Stimulated activated CD8-positive, alpha-beta memory T cell treated with anti-CD3 and anti-CD28 coated beads, Interleukin-15, amount 100 ng/mL, for 24 hours (primary cell): ENCODE measurements at places on chromosomes 5 and 9.

- DNase-seq = no peak
Observed at GRCh38 chr9:133035669-133036068, 4.9 kb downstream of the GTF3C5 start.

DNA sequence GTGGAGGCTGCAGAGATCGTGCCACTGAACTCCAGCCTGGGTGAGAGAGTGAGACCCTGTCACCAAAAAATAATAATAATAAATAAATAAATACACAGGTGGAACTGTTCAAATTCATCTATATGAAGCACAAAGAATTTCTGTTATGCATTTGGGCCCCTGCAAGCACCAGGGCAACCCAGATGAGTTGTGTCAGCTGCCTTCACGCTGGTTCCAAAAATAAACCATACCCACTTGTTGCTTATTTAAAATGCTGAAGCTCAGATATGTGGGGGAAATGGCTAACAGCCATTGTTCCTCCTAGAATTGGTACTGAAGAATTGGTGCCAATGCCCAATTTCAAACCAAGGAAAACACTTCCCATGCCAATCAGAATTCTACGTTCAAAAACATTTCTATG is 10.5 kb upstream of the C5orf15 start:
- no peak for DNase-seq

DNA sequence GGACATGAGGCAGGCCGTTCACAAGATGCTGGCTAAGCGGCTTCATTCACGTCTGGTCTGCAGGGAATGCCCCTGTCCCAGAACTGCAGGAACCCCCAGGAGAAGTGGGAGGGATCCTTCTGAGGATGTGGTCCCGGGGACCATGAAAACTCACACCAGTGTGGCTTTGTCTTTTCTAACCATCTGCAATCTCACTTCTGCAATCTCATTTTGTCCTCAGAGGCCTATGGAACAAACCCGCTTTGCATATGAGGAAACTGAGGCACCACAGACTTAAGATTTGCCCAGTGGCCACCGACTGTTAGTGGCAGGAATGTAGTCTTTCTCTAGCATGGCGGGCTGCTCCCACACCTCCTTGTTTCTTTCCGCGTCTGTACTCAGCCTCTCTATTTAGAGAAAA is 6.9 kb downstream of the CXCL14 start:
- DNase-seq = no peak

GRCh38 chr5:122421374-122422079 is 109.5 kb downstream of the SNCAIP start:
- no peak for DNase-seq

- no peak for DNase-seq
Observed at GRCh38 chr9:123157221-123157620, 111.2 kb downstream of the STRBP start.

DNA sequence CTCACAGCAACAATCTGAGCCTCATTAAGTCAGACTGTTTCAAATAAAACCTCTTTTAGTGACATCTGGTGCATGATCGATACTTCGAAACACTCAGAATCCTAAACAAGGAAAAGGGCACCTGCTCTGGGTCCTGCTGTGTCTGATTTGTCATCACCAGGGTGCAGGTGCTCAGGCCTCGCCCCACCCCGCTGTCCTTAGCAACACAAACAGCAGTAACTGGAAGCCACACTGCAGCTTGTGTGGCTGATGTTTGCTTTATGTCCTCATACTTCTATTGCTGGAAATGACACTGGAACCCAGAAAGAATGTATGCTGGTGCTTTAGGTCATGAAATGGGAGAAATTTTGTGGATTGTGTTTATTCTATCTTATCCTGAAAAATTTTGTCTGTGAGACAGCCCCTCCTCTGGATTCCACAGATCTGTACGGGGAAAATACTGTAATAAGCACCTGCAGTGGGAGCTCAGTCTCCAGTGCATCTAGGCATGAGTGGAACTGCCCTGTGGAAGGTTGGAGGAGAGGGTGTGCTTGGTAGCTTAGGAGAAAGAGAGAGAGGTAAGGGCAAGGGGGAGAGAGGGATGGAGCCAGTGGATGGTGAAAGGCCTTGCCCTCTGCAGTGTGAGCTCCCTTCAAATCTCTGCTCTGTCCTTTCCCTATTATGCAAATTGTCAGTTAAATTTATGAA is 284.2 kb downstream of the SMARCA2 start:
- no peak for DNase-seq

DNA sequence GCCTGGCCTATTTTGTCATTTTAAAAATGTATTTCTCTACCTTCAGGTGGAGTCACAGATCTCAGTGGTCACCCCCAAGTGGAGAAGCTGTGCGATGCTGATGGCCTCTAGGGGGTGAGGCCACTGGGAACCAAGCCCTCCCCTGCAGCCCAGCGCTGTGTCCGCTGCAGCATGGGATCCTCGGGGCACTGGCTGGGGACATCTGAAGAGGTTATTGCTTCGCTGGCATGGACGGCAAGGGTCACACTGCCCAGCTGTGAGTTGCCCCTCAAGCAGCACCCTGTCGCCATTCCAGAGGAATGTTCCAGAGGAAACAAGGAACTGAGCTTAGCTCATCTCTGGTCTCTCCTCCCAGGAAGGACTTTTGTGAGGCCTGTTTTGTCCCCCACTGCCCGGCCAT is 119.6 kb upstream of the S1PR3 start:
- no peak for DNase-seq

DNA sequence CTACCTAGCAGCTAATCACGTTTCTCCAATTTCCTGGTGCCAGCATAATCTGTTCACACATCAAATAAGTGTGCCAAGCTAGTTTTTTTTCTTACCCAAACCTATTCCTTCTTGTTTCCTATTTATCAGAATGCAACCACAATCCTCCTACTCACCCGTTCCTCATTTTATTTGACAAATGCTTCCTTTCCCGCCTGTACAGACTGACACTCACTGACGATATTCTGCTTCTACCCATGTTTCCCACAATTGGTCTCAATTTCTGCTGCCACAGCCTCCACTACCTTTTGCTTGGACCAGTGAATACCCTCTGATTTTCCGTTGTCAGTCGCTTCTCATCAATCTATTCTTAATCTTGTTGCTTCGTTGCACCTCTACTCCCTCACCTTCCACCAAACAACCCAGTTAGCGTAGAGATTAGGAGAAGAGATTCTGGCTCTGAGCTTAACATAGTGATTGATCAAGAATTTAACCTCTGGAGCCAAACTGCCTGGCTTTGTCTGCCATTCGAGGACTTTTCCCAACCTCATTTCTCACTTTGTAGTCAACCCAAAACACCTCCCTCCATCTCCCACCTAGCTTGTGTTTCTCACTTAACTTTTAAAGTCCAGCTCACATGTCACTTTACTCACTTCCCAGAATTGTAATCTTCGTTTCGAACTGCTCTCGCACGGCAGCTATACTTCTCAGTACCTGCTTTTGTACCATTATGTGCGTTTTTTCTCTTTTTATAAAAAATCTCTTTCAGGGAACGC is 729 bp upstream of the TMEM38B start:
- DNase-seq = no peak

DNA sequence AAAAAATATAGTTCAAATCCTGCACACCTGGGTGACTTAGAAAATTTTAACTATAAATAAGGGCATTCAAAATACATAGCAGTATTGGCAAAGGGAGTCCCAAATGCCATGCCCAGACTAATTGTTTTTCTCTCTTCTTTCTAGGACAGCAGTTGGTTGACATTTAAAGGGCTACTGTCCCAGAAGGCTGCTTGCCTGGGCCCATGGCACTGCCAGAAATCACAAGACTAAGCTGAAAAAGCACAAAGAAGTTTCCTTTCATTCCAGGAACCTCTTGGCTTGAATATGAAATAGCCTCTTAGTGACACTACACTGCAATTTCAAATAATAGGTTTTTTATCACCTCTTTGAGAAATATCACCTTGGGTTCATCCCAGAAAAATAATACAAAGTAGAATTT is 388.9 kb upstream of the TRPC7 start:
- no peak for DNase-seq

GRCh38 chr9:96048956-96049831 is 173.7 kb downstream of the ERCC6L2 start:
- no peak for DNase-seq

GRCh38 chr9:109739760-109740159 is 40.2 kb upstream of the PALM2AKAP2 start:
- DNase-seq = no peak

GRCh38 chr5:57414857-57415256 is 67.8 kb downstream of the ACTBL2 start:
- DNase-seq = no peak

GRCh38 chr9:133994353-133995011 is 2.4 kb upstream of the VAV2 start:
- peak; percentile 69 for DNase-seq

GRCh38 chr5:14241141-14241540 is 98.0 kb downstream of the TRIO start:
- DNase-seq = no peak

DNA sequence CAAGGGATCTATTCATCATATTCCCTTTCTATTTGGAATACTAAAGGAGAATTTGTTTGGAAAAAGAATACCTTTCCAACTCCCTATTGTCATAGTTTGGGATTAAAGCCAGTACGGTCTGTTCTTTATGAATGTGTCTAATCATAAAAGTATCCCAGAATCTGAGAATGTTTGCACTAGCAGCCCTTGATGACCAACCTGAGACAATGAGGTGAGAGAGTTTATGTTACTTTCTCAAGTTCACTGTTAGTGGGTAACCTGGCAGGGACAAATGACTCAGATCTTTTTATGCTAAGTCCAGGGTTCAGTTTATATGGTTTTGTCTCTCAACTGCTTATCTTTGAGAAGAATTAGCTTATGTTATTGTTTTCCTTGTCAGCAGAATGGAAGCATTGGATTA is 25.3 kb upstream of the TLR4 start:
- DNase-seq = no peak

DNA sequence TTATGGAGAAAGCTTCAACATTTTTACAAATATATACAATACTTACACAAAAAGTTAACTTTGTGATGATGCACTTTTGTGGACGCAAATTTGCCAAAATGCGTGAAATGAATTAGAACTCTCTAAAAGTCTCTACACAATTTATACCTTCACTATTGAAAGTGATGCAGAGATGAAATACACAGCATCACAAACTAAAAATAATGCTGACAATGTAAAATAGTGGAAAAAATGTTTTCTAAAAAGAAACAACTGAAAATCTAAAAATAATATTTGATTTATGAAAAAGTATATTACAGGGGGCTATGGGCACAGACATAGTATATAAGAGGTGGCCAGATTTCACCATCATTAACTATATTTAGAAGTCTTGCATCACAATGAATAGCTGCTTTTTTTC is 188.8 kb downstream of the ADCY2 start:
- DNase-seq = no peak

- no peak for DNase-seq
Observed at GRCh38 chr5:122067390-122067789, 10.7 kb downstream of the LOX start.
